ENCODE measurements at places on chromosomes 7 and 10.

- DNase-seq = no peak
Measured at GRCh38 chr7:131072505-131073091, 255.1 kb upstream of the MKLN1 start.

DNA sequence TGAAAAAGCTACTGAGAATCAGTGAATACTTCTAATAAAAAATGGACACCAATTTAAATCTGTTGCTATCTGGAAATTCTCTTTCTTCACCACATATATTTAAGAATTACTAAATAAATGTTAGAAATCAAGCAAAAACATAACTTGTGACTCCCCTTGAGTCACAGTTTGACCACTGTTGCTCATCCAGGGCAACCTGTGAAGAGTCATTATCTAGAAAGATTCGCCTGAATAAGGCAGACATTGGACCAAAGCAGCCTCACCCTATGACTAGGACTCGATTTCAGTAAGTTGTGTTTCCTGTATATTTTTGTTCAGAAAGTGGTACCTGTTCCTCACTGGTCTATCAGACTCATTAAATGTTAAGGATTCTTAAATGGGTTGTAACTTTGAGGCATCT, 572.4 kb downstream of the ATRNL1 start:
- no peak for DNase-seq

- DNase-seq = no peak
Measured at GRCh38 chr7:39613577-39613976, 9.8 kb upstream of the RALA start.

DNA sequence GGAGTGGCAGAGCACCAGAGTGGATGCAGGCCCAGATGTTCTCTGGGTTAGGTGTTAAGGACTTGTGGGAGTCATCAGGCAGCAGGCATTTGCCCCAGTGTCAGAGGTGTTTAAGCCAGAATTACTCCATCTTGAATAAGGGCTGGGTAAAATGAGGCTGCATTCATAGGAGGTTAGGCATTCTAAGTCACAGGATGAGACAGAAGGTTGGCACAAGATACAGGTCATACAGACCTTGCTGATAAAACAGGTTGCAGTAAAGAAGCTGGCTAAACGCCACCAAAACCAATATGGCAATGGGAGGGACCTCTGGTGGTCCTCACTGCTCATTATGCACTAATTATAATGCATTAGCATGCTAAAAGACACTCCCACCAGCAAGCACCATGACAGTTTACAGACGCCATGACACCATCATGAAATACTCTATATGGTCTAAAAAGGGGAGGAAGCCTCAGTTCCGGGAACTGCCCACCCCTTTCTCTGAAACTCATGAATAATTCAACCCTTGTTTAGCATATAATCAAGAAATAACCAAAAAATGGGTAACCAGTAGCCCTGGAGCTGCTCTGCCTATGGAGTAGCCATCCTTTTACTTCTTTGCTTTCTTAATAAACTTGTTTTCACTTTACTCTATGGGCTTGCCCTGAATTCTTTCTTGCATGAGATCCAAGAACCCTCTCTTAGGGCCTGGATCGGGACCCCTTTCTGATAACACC, 882 bp upstream of the LRRC61 start:
- no peak for DNase-seq

GRCh38 chr10:93954726-93955363, 38.9 kb upstream of the PLCE1 start:
- no peak for DNase-seq

DNA sequence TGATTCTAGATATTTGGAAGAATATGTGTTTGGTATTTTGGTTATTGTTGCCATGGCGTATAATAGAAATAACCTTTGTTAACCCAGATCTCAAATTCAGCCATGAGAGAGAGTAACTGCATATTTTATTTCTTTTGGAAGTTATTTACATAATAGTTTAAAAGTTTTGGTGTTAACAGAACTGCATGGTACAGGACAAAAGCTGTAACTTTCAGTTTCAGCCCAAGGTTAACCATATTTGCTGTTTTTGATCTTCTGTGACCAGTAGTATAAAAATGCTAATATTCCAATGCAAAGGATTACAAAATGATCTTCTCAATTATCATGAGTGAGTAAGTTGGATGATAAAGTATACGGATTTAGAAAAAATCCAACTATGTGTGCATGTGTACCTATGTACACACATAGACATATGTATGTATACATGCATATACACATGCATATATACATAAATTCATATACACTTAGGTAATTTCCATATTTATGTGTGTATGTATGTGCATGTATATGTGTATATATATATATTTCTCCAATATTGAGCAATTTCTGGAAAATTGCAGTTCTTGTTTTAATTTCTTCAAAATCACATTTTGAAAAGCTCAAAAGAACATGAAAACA, 38.0 kb upstream of the PIP4K2A start:
- DNase-seq = no peak

- no peak for DNase-seq
Measured at GRCh38 chr7:14179781-14180180, 190.3 kb upstream of the ETV1 start.

- peak; percentile 23 for DNase-seq
Measured at GRCh38 chr10:98309366-98310355, 41.7 kb upstream of the LOXL4 start.

GRCh38 chr10:76043261-76043660, 611.8 kb downstream of the LRMDA start:
- no peak for DNase-seq

DNA sequence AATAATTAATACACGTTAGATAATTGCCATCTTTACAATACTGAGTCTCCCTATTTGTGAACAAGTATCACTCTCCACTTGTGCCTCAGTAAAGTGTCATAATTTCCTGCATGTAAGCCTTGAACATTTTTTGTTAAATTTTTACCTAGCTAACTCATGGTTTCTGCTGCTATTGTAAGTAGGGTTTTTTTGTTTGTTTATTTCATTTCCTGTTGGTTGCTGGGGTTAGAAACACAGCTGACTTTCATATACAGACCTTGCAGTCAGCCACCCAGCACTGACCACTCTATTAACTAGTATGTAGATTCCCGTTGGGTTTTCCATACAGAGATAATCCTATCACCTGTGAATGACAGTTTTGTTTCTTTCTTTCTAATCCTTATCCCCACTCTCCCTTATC, 133.3 kb downstream of the MPP7 start:
- no peak for DNase-seq

DNA sequence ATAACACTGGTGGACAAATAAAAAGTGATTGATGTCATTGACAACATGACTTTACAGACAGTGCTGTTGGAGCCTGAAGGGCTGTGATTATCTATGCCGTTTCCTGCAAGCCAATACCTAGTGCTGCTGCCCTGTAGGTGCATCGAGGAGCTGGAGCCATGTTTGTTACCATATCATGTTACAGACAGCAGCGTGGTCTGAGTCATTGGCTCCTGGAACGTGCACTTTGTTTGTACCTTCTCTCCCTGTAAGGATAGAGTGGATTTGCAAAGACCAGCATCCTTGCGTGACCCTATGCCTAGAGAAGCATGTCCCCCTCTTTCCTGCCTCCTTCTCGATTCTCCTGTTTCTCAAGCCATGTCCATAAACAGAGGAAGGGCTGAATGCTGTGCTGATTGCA, 597.2 kb downstream of the TYW1 start:
- no peak for DNase-seq
